GM04503 (cell line): ENCODE measurements at places on chromosomes 11 and 22.

DNA sequence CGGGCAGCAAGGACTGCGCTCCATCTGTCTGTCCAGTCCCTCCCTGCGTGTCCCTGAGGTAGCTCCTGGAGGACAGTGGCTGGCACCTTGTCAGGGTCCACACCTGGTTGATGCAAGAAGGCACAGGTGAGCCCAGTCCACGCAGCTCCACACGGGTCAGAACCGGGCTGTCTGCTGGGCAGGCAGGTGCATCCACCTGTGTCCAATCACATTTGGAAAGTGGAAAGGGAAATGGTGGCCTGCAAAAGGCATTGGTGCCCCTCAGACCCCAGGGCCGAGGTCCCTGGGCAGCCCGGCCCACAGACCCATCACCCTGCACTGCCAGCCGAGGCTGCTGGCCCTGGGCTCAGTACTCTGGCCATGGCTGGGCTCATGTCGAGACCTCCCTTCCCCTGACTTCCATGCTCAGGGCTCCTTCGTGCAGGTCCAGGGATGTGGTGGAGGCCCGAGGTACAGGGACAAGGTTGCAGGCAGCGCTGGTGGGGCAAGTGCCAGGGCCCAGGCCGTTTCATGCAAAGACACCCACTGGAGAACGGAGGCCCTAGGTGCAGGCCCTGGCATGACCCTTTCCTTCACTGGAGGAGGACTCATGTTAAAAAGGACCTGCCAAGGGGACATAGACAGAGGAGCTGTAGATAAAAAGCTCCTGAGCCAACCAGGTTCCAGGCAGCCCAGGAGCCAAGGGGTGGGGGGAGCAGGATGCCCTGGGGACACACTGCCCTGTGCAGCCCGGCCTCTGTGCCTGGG, 38.9 kb upstream of the TH start:
- no peak for DNase-seq

GRCh38 chr22:27405672-27406388, 395.7 kb downstream of the MN1 start:
- no peak for DNase-seq

GRCh38 chr22:44648085-44648820, 53.8 kb upstream of the PRR5 start:
- no peak for DNase-seq

- no peak for DNase-seq
These were observed 28.2 kb downstream of the ZBED4 start for GRCh38 chr22:49881856-49882255.

- DNase-seq: no peak
These were observed 12.6 kb upstream of the IL18BP start for GRCh38 chr11:71986131-71986530.

- DNase-seq: no peak
These were observed 24.8 kb downstream of the FOLR3 start for GRCh38 chr11:72160319-72160718.

DNA sequence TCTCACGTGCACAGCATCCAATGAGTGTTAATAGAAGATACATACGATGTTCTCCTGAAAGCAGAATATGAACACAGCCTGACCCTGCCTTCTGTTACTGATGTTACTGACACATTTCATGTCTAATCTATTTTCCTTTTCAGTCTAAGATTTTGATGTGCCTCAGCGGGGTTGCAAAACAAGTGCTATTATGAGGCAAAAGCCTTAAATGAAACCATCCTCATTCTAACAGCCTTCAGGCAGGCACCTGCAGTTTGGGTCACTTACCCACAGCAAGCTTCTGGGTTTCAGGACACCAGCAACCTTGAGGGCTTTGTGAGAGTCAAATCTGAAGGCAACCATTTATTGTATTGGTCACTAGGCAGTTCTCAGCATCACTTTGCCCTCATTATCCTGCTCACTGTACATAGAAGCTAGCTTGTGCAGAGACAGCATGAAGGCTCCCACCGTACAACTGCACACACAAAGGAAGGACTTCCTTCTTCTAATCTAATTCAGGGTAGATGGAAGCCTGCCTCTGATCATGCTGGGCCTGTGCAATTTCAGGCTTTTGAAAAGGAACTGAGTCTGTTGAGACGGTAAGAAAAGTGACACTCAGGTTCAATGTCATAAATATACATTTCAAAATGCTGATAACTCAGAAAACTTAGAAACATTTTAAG, 183.2 kb upstream of the PITPNB start:
- DNase-seq: no peak
